GM12864 (cell line): ENCODE measurements at places on chromosomes 13 and 19.
A peak's percentile ranks its signal among the peaks of the same experiment; 100 is the strongest.

GRCh38 chr19:17419154-17419620 is 660 bp upstream of the MVB12A start:
- no peak for DNase-seq

- no peak for DNase-seq
Observed at GRCh38 chr13:76889254-76889653, 3.0 kb upstream of the KCTD12 start.

DNA sequence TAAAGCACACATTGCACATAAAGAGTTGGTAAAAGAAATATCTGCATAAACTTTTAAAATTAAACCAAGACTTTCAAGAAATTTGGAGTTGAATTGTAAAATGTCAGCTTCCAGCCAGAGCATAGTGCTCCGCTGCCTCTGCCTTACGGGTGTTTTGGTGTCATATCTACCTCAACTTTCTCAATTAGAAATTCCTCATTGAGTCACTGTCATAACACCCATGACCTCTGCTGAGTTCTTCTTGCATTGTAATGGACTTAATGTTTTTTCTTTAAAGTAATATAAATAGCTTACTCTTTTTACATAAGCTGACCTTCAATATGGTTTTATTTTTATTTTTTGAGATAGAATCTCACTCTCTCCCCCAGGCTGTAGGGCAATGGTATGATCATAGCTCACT is 551.0 kb upstream of the NBEA start:
- DNase-seq: no peak

DNA sequence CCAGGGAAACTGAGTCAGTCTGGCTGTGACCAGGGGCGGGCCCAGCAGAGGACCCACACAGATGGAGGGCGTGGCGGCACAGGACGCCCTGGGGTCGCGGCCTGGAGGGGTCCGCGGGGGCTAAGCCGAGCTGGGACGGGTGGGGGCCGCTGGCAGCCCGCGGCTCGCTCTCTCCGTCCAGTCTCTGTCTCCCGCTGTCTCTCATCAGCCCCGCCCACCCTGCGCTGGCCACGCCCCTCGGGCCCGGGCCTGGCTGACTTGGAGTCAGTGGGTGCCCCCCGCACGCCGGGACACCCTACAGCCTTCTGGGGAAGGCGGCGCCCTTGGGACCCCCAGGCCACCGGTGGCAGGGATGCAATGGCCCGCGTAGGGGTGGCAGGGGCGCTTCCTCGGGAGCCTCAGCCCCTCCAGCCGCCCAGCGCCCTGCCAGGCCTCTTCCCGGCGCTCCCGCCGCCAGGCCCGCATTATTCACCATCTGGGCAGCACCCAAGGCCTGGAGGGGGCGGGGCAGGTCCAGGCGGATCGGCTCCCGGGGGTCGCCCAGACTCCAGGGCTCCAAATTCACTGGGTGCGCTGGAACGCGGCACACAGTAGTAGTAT is at the start of gene TBXA2R:
Gene TBXA2R (minus strand): TSS at position 186 of the 600 bp plus-strand sequence. CDS start 6,241 bp downstream, outside the sequence.
- DNase-seq: no peak

- no peak for DNase-seq
Observed at GRCh38 chr13:48431431-48431830, 18.5 kb upstream of the LPAR6 start.

GRCh38 chr13:44934724-44935123 is 54.5 kb downstream of the NUFIP1 start:
- DNase-seq: no peak

DNA sequence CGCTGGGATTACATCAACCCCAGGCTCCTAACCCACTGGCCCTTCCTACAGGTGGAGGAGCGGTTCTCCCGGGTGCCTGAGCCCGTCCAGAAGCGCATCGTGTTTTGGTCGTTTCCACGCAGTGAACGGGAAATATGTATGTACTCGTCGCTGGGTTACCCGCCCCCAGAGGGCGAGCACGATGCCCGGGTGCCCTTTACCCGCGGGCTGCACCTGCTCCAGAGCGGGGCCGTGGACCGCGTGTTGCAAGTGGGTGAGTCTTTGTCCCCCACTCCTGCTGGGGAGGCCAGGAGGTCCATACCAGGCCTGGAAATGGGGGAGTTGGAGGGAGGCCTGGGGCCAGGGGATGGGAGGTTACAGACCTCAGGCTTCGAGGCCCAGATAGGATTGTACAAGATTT is 4.4 kb downstream of the ZSWIM4 start:
- no peak for DNase-seq

GRCh38 chr13:73696713-73697112 is 437.5 kb downstream of the KLF12 start:
- DNase-seq: no peak

DNA sequence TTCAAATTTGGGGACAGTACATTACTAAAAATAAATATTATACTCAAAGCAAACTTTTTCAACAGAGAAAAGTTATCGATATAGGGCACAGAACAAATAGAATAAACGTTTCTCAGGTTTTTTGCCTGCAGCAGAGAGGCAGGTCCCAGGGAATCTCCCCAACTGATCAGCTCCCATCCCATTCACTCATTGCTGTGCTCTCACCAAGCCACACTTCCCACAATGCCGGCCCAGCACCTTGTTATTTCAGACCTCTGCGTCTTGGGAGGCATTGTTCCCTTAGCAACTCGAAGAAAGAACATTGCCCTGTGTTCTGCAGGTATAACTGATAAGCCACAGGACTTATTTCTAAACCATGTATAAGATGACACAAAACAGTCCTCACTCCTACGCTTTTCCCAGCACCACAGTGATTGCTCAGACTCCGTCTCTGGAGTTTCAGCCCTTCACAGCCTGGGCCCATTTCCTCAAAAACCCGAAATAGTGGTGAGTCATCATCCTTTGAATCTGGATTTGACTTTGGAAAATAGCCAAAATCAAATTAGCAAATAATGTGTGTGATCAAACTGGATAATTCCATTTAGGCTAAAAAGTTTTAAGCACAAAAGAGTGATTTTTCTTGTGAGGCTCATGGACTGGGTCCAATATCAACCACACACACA is 100.4 kb downstream of the DCLK1 start:
- no peak for DNase-seq

- no peak for DNase-seq
Observed at GRCh38 chr19:10637894-10638293, 12.5 kb downstream of the SLC44A2 start.

DNA sequence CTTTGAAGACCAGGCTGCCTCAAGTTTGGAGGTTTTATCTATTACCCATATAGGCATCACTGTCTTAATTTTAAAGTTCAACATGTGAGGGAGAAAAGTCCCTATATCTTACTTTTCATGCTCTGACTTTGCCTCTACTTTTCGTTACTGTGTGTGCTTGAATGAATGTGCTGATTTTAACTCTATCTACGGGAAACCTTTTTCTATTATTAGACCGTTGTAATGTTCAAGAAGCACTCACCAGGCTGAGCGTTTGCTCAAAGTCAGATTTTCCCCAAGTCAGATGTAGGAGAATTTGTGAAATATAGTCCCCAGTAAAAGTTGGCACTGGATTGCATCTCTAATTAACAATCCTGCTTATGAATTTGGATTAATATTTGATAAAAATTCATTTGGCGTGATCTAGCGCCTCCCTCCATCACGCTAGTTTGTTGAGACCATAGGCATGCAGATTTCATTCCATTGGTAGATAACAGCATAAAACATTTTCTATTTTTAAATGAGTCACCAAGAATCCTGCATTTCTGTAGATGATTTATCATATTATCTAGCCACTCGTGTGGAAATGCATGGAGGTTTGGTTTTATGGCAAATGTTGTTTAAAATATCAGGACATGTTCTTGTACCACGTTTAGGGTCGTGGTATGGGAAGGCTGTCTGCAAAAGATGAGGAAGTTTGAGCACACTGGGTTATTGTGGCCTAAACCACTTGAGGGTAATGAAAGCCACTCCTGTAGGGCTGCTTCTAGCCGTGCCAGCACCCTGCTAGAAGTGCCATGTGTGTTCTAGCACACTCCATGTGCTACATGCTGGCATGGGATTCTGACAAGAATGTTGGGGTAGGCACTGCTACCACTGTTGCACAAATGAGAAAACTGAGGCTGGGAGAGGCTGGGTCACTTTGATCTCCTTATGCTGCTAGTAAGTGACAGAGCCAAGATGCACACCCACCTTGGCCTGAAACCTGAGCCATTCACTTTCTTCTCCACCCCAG is 179.4 kb downstream of the FGF9 start:
- no peak for DNase-seq

DNA sequence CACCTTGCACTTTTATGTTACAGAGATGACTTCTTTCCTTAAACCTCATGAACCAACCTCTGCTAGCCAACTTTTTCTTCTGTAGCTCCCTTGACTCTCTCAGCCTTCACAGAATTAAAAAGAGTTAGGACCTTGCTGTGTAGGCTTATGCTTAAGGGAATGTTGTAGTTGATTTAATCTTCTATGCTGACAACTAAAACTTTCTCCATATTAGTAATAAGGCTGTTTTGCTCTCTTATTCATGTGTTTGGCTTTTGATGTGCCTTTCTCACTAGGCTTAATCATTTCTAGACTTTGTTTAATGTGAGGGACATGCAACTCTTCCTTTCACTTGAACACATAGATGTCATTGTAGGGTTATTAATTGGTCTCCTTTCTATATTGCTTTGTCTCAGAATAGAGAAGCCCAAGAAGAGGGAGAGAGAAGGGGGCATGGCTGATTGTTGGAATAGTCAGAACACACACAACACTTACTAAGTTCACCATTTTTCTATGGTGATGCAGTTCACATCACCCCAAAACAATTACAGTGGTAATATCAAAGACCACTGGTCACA is 509.5 kb downstream of the UQCRFS1 start:
- DNase-seq: no peak

DNA sequence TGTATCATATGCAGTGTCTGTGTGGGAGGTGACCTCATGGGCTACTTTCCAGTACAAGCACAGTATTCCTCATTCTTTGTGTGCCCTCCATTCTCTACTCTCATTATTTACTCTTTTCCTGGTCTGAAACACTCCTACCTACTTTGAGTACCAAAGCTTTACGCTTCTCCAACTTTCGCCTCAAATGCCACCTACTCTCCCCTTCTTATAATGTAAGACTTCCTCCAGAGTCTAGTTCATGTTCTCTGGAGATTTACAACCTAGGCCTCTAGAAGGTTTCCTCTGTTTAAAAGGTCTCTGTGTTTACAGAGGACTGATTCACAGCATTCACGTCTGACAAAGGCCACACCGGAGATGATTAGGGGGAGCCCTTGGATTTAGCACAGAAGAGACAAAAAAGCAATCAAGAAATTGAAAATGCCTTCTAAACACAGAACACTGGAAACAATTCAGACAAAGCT is 302.0 kb downstream of the KLF12 start:
- no peak for DNase-seq

DNA sequence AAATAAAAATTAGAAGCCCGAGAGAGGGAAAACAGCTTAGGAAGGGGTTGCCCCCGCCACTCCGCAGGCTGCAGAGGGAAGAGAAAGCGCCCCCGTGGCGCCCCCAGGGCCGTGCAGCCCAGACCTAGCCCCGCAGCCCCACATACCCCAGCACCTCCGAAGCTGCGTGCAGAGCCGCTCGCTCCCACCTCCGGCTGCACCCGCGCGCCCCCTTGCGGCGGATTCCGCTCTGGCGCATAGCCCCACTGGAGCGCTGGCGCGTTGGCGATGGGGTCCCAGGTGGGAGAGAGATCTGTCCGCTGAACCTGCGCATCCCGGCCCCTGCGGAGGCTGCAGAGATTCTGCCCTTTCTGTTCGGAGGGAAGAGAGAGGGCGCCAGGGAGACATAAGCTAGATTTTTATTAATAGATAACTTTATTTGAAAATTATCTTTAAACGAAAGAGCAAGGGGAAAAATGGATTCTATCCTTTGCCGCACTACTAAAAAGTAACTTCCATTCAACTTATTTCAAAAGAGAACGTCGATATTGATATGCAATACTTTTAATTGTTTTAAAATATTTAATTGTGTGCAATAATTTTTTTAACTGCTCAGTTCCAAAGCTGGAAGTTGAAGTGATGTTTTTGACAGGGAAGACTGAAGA is 11.7 kb upstream of the CLN5 start:
- no peak for DNase-seq

- DNase-seq: no peak
Observed at GRCh38 chr19:19900139-19900728, 512 bp upstream of the ZNF93 start.

- DNase-seq: peak; percentile 97
Observed at GRCh38 chr19:2084993-2085720, 11.0 kb downstream of the MOB3A start.

GRCh38 chr13:28325022-28325421 is 169.9 kb downstream of the FLT1 start:
- DNase-seq: no peak

DNA sequence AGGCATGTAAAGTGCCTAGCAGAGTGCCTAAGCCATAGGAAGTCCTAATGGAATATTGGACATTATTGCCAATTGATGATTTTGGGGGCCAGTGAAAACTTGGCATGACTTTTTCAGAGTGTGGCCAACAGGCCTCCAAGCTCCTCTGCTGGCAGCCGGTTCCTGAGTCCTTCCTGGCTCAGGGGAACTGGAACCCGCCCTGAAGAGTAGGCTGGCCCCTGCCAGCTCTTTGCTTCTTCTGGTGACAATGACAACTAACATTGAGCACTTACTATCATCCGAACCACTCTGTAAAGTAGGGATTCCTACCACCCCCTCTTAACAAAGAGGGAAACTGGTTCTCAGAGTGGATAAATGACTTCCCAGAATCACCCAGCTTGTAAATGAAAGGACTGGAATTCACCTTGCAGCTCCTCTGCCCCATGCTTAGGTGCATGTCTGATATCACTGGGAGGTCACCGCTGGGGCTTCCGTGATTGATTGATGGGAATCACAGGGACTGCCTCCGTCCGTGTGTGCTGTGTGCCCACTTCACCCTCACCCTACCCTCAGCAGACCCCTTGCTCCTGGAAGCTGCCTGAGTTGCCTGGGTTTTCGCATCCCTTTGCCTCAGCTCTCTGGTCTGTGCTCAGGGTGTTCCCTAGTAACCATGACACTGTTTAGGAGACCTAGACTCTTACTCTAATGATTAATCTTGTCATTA is 50.6 kb downstream of the TNFRSF19 start:
- DNase-seq: no peak

DNA sequence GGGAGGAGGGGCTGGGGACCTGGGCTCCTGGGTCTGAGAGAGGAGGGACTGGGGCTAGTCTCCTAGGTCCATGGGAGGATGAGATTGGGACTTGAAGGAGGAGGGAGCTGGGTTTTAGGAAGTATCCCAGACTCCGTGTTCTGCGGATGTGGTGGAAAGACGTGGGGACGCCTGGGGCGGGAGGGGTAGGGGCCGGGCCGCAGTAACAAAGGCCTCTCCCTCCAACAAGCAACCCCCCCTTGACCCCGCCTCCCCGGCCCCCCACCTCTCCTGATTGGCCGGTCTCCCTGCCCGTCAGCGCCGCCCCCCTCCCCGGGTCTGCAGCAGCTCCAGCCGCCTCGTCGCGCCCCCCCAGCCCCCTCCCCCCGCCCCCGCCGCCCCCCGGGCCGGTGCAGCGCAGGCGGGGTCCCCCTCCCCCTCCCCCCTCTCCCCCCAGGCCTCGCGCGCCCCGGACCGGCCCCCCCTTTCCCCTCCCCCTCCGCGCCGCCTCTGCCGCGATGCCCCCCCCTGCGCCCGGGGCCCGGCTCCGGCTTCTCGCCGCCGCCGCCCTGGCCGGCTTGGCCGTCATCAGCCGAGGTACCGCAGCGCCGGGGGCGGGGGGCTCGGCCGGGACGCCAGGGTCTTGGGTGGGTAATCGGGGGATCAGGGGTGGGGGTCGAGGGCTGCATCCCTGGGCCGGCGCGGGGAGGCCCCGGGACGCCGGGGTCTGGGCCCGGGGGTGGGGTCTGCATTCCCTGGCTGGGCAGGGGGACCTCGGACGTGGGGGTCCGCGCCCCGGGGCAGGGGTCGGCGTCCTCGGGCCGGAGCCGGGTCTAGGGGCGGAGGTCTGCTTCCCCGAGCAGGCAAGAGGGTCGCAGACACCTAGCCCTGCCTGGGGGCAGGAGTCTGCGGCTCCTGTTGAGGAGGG is at the start of gene IGLON5:
Gene IGLON5 (plus strand): TSS at position 294 of the 907 bp plus-strand sequence. CDS start 204 bp downstream, at position 498.
- no peak for DNase-seq
